Adrenal gland (tissue), 19 donors: ENCODE measurements at places on chromosomes 3 and 15. TPM values are rescaled to one million over a fixed set of nuclear protein-coding genes. Genes with fewer than 3 reads are reported as not detected.
A peak's percentile ranks its signal among the peaks of the same experiment; 100 is the strongest.

DNA sequence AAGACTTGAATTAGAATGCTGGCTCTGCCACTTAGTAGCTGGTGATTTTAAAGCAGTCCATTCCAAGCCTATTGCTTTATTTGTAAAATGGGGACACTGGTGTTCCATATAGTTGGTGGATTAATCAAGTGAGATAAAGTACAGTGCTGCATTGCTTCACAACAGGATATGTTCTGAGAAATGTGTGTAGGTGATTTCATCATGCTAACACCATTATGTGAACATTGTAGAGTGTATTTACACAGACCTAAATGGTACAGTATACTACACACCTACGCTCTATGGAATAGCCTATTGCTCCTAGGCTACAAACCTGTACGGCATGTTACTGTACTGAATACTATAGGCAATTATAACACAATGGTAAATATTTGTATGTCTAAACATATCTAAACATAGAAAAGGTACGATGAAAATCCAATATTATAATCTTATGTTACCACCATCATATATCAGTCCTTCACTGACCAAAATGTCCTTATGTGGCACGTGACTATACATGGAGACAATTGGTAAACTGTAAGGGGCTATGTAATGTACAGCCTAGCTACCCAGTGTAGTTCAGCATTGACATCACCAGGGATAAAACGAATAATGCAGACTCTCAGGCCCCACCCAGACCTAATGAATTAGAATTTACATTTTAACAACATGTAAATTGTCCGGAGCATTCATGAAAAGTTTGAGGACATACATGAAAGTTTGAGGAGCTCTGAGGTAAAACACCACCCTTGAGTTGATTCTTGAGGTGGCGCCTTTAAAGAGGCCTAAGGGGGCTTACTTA, 121.4 kb upstream of the BFSP2 start:
- DNase-seq, result no peak

DNA sequence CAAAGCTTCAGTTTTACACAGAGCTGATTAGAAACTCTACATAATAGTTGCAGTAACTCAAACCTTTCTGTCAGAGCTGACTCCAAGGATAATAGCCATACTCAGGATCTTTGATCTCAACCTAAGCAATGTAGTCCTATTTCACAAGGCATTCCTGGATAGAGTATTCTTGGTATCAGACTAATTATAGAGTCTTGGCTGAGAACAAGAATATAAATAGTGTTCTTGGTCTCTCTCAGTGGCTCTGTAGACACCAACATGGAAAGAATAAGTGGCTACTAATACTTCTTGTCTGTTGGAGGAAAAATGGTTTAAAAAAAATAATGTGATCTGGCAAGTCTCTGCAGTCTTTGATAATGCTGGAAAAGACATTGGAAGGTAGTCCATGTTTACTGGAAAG, 55.7 kb downstream of the RIOX2 start:
- no peak for DNase-seq

DNA sequence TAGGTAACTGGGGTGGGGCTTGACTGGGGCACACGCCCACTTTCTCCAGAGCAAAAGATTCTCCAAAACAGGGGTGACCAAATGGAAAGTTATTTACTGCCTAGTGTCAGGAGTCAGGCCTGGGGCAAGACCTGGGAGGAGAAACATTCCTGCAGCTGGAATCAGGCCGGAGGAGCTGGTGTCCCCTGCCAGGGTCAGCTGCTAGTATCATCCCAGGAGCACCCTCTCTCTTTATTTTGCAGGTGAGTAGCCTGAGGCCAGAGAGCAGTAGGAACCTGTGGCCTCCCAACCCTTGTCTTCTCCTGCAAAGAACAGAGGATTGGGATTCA, 32.9 kb downstream of the DNAJB8 start:
- no peak for DNase-seq

- DNase-seq, result no peak
These were observed 21.7 kb downstream of the PPP4R2 start for GRCh38 chr3:73018298-73018697.

- DNase-seq, result no peak
These were observed 99.2 kb upstream of the TMC3 start for GRCh38 chr15:81473177-81473576.

GRCh38 chr3:41683666-41684350, 278.1 kb downstream of the ULK4 start:
- DNase-seq, result no peak

DNA sequence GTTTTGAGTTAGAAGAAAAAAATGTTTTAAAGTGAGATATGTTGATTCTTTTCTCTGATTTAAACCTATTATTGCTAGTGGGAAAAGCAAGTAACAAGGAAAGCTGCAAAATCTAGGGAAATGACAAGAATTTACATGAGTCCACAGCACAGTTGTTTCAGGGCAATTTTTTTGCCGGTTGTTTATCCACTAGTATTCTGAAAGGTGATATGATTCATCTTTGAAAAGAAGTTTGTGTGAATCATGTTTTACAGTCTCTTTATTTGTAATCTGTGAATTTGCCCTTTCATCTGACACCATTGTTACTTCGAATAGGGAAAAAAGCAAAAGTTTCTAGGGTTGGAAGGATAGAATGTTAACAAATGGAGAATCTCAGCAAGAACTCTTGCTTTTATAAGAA, 894.7 kb downstream of the OTOL1 start:
- DNase-seq, result no peak

DNA sequence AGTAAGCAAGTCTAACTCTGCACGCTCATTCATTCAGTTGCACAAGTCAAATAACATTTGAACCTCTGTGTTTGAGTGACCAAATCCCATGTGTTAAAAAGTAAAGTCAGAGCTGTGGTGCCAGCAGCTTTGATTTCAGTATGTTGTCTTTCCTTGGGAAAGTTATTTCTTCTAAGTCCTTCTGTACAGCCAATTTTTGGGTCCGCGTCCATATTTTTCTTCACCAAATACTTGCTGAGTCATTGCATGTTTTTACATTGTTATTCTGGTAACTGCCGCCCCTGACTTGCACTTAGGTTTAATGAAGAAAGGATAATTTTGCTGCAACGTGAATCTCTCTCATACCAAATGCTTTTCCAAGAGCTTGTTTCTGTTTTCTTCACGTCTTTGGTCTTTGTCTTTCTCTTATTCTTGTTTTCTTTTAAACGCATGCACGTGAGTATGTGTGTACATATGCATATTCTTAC, 56.7 kb downstream of the PLS1 start:
- no peak for DNase-seq

GRCh38 chr3:13484851-13485590, 4.9 kb downstream of the HDAC11 start:
- peak; percentile 95 for DNase-seq

DNA sequence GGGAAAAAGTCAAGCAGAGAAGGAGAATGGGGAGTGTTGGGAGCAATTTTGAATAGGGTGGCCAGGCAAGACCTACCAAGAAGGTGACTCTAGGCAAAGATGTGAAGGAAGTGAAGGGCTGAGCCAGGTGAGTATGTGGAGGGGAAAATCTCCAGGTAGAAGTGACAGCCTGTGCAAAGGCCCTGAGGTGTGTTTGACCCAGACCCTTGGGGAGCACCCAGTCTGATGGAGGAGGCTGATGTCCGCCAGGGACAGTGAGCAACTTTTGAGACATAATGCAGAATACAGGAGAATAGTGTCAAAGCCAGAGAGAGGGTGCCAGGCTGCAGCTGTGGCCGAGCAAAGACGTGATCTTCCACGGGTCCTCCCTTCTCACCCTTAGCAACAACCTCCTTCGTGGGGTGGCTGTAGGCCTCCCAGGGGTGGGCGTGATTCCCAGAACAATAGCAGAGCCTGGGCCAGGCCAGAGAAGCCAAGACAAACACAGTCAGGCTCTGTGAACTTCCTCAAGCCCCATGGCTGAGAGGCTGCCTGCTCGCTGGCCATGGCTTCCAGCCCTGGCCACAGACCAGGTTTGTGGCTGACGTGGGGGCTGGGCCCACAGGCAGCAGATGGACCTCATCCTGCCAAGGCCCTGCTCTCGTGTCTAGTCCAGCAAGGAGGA, 58.1 kb downstream of the SLC6A6 start:
- peak; percentile 75 for DNase-seq

DNA sequence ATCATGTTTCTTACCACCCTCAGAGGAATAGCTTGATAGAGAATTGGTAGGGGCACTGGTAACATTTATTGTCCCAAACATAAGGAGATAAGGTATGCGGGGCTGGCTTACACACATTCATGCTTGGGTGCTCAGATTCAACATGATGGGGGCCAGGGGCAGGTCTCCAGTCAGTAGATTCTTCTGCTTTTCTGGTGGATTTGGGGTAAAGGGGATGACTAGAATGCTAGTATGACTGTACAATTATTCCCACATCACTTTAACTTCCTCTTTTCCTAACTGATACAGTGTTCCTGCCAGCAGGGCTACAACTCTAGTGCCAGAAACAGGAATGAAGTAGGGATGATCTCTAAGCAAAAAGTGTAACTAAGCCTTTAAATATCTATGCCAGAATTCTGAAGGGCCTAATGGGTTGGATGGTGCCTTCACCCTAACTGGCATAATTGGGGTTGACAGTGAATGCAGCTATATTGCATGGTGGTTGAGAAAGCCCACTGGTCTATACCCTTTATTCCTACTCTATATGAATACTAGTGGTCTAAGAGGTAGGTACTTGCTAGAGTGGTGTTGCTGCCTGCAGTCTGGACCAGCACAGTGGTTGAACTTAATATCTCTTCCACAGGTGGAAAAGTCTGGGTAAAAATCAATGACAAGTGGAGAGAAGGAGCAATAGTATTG, 117.4 kb downstream of the IL12A start:
- no peak for DNase-seq

DNA sequence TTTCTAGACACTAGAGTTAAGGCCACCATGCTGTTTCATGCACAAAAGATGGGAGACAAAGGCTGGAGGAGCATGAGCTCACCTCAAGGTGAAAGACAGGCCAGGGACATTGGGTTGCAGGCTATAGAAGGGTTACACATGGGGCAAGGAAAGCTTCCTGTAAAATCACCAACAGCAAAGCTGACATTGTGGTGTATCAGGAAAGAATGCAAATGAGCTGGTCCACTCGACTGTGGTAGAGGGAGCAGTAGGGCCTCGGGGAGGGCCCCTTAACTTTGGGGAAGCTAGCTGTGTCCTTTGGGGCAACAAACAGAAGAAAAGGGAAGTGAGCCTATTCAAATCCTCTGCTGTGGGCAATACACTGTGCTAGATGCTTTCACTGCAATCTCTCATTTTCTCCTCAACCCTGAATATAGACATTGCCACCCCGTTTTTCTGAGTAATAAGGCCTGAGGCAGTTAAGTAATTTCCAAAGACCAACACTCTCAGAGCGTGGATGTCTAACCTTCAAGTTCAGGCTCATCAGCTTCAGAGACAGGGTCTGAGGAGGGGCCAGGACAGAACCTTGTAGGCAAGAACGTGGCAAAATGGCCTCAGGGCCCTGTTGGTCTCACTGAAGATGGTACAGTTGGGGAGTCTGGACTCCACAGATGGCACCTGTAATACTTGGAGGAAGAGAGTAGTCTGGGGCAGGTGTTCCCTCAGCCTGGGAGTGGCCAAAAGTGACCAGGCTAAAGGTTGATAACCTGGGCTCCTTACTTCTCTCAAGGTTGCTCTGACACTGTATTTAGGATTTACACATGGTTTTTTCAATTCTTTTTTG, 24.1 kb downstream of the CX3CR1 start:
- DNase-seq, result peak; percentile 22

GRCh38 chr3:2923390-2923789, 186.8 kb downstream of the IL5RA start:
- no peak for DNase-seq

- no peak for DNase-seq
These were observed 960.2 kb downstream of the TUSC7 start for GRCh38 chr3:117669774-117670173.

DNA sequence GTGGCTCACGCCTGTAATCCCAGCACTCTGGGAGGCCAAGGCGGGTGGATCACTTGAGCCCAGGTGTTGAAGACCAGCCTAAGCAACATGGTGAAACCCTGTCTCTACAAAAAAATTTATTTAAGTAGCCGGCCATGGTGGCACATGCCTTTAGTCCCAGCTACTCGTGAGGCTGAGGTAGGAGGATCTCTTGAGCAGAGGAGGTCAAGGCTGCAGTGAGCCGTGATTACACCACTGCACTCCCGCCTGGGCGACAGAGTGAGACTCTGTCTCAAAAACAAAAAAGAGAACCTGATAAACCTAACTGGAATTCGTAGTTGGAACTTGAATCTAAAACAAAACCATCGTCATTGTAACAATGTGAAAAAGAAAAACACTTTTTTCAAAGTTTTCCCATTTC, 57.1 kb downstream of the TCAIM start:
- DNase-seq, result no peak

DNA sequence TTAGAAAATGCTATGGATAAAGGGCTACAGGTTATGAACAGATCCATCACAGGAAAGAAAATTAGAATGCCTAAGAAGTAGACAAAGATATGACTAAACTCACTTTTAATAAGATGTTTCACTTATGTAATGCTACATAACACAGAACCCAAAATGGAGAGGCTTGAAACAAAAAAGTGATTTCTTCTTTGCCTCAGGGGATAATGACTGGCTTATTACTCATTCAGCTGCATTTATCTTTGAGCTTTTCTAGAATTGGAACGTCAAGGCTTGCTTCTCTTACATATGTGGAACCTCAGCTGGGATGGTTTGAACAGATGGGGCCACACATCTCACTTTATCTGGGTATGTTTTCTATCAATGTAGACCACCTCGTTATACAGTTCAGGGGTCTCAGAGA, 120.6 kb upstream of the EPHA3 start:
- DNase-seq, result no peak

DNA sequence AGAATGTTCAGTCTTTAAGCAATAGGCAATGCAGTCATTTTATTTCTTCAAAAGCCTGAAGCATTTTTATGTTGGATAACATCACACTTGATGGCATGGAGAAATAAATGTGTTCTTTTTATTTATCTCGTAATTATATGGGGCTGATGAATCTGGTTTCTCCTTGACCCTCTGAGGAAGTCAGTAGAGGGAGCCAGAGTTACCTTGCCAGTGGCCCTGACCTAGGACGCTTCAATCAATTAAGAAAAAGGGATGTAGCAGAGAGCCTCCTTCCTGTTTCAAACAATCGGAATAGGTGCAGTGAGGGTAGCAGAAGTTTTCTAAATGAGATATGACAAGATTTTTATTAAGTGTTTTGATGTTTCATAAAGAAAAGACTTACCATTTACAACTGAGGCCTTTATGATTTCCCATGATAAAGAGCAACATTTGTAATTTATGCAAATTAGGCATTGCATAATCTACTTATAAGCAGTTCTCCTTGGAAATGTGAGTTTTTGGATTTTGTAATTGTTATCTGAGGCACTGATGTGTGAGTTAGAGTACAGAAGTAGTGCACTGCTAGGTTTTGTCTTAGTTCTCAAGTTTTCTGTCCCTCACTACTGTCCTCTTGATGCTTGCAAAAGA, 129.1 kb downstream of the RAP2B start:
- DNase-seq, result no peak

SKOR1 gene
- total RNA-seq, result 1.3 TPM

C3orf22 gene
- total RNA-seq, result not detected

ARPIN gene
- 17.8 TPM for total RNA-seq

MYD88 gene
- 44.2 TPM for total RNA-seq

GALK2 gene
- total RNA-seq, result 53.5 TPM

CCR3 gene
- not detected for total RNA-seq

ANKUB1 gene
- total RNA-seq, result not detected
